ENCODE measurements at places on chromosomes 16 and 17.

GRCh38 chr16:83913245-83913633, 14.3 kb downstream of the MLYCD start:
- DNase-seq = no peak

DNA sequence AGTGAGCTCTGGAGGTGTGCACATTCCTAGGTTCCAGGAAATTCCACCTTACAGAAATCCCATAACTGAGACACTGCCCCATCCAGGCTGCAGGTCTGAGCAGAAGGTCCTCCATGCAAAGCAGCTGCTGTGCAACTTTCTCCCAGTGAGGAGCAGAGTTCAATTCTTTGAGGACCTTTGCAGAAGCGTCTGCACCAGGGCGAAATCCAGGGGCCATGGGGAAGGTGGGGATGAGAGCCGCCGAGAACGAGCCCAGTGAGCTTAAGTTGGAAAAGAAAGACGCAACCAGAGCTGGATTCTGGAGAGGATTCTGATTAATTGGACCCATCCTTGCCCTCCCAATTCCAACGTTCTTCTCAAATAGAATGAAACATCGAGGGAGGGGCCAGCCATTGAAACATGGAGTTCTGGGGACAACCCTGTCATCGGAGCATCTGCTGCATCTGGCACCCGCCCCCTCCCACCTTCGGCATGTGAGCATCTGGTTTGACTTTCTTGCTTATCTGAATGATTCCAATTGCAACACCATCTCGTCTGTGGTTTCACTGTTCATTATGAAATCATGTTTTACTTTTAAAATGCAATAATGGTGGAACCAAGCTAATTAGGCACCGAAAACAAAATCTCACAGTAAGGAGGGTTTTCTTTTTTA, 190.6 kb upstream of the FOXF1 start:
- no peak for DNase-seq

GRCh38 chr16:58848662-58849002, 114.5 kb upstream of the GOT2 start:
- no peak for DNase-seq

- DNase-seq = no peak
These were observed 1.6 kb downstream of the CTCF start for GRCh38 chr16:67563708-67564468.

- DNase-seq = no peak
These were observed 3.1 kb upstream of the SDK2 start for GRCh38 chr17:73647301-73647695.
